ENCODE measurements at places on chromosomes 12 and 14. TPM values are rescaled to one million over a fixed set of nuclear protein-coding genes. Genes with fewer than 3 reads are reported as not detected.

GUCY2C gene
- total RNA-seq, result 2.5 TPM

LRP1-AS gene
- total RNA-seq, result not detected

- peak overlapping the region; percentile 93 for H3K27ac ChIP-seq
- H3K27me3 ChIP-seq, result no peaks in the 10 kb centered on the region
- H3K36me3 ChIP-seq, result peaks cover 34% of the 10 kb centered on the region
- DNase-seq, result no peak
Measured at GRCh38 chr12:57488402-57489156, 711 bp downstream of the MARS1 start.

GRCh38 chr12:39626033-39626814 is 6.6 kb upstream of the ABCD2 start:
- H3K27me3 ChIP-seq, result no peaks in the 10 kb centered on the region
- H3K36me3 ChIP-seq, result no peaks in the 10 kb centered on the region
- H3K4me1 ChIP-seq, result no peaks in the 10 kb centered on the region
- no peak overlapping the region for H3K27ac ChIP-seq
- no peak for DNase-seq

GRCh38 chr12:57139796-57140649 is 7.4 kb downstream of the LRP1-AS start:
- peaks cover 41% of the 10 kb centered on the region for H3K36me3 ChIP-seq
- H3K27ac ChIP-seq, result no peak overlapping the region
- DNase-seq, result no peak
- H3K4me3 ChIP-seq, result no peak overlapping the region
